Cerebellum (tissue), 4 donors: ENCODE measurements at places on chromosomes 13 and 19.

DNA sequence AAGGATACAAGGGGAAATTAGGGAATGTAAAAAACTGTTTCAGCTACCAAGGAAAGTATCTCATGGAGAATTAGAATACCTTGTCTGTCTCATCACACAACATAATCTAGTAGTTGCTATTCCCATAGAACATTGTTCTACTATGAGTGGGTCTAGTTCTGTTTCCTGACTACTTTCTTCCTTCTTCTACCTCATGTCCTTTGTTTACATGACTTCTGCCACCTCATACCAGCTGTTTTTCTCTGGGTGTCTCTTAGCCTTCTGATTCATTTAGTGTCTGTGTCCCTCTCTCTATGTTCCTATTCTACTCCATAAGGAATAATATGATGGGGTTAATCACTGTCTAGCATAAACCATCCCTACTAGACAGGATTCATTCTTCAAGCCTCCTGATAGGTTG lies 887.3 kb downstream of the DIAPH3 start:
- DNase-seq: no peak

DNA sequence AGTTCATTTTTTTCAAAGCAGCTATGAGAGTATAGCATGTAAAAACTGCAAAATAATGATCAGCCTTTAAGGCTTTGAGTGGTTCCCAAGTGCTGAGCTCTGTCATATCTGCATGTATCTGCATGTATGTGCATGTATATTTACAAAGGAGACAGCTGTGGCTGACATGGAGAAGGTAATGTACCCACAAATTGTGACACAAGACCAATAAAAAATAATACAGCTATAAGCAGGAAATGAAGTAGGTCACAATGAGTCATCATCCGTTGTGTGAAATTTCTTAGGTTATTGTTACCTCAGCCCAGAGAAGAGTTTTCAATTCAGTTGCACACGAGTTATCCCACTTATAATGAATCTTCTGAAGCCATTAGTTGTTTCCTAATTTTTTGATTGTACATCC lies 60.9 kb upstream of the MED4 start:
- DNase-seq: no peak

- DNase-seq: no peak
These were observed 22.0 kb upstream of the LRRC4B start for GRCh38 chr19:50590191-50590590.

GRCh38 chr13:59674616-59675015 lies 489.1 kb downstream of the DIAPH3 start:
- no peak for DNase-seq
